ENCODE measurements at places on chromosomes 1 and 21. TPM values are rescaled to one million over a fixed set of nuclear protein-coding genes. Genes with fewer than 3 reads are reported as not detected.

The MAP3K7CL gene
- 1.2 TPM for total RNA-seq

The FDPS gene
- 261 TPM for total RNA-seq

The F13B gene
- total RNA-seq: not detected

The S100PBP gene
- 66.1 TPM for total RNA-seq

The OLFML2B gene
- 1.8 TPM for total RNA-seq

The SLC2A5 gene
- total RNA-seq: not detected

Measured in progenitor cell of endocrine pancreas (in vitro differentiated cells).